ENCODE measurements at places on chromosomes 6 and 20. TPM values are rescaled to one million over a fixed set of nuclear protein-coding genes. Genes with fewer than 3 reads are reported as not detected.

- no peak for DNase-seq
These were observed 357.7 kb downstream of the PREX1 start for GRCh38 chr20:48470141-48470540.

GRCh38 chr20:5977223-5977622 lies 26.8 kb downstream of the MCM8 start:
- no peak for DNase-seq

DNA sequence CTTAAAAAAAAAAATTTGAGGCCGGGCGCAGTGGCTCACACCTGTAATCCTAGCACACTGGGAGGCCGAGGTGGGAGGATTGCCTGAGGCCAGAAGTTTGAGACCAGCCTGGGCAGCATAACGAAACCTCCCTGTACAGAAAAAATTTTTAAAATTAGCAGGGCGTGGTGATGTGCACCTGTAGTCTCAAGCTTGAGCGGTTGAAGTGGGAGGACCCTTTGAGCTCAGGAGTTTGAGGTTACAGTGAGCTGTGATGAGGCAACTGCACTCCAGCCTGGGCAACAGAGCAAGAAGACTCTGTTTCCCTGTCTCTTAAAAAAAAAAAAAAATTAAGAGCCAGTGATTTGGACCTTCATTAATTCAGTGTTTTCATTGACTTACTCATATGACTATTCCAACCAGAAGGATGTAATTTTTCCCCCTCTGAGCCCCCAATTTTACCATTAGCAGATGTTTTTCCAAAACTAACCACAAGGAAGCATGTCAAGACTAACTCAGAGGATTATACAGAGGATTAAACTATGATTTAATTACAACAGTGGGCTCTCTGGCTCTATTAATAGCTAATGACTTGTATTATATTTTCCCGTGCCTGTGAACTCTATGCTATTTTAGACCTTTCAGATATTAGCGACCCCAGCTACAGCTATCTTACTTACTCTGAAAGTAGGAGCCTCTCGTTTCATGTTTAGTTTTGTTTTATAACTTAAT lies 75.1 kb downstream of the ARID1B start:
- no peak for DNase-seq

GRCh38 chr20:20369250-20370093 lies 1.6 kb downstream of the INSM1 start:
- no peak for DNase-seq

- DNase-seq, result no peak
These were observed 188.6 kb upstream of the NT5E start for GRCh38 chr6:85261271-85261670.

DNA sequence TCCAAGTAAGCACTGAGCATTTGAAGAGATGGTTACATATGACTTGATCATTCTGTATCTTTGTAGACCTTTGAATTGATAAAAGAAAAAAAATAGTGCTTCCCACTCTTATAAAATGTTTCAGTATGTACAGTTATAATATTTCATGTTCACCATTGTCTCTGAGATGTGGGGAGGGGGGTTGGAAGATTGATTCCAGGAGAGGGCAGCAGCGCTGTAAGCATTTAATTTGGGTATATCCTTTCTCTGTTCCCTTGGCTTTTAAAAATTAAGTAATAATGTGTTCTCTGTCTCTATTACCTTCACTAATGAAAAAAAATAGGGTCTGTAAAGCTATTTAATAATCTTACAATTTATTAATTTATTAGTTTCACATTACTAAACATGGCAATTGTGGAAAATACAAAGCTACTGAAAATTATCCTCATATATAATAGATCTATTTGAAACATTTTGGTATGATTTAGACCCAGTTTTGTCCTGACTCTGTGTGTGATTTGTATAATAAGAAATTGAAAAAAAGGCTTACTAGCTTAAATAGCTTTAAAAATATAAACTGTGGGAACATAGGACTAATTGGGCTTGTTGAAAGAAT lies 341.2 kb downstream of the CDKAL1 start:
- no peak for DNase-seq

DNA sequence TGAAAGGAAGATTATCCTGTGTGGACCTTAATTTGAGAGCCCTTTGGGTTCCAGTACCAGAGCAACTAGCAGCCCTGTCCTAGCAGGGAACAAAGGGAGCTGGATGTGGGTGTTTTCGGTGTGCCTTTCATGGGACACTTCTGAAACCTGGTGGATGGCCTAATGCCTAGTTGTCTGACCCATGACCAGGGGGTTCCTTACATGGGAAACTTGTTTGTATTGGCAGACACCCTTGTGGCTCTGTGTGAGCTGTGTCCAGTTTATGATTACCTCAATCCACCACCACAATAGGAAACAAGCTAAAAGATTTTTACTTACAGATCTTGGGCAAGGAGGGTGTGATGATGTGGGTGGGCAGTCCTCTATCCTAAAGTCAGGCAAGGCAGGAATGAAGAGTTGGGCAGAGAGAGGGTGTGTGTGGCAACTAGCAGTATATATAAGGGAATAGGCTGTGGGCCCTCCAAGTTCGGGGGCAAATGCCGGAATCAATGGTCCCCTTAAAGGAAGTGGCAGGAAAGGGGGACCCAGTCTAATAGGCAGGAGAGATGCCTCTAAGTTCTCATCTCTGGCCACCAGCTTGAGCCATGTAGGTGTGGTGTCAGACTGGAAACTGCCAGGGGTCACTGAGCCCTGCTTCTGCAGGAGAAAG lies 264.6 kb downstream of the QKI start:
- DNase-seq, result no peak

GRCh38 chr6:155022721-155023120 lies 27.6 kb downstream of the TIAM2 start:
- DNase-seq, result no peak

DNA sequence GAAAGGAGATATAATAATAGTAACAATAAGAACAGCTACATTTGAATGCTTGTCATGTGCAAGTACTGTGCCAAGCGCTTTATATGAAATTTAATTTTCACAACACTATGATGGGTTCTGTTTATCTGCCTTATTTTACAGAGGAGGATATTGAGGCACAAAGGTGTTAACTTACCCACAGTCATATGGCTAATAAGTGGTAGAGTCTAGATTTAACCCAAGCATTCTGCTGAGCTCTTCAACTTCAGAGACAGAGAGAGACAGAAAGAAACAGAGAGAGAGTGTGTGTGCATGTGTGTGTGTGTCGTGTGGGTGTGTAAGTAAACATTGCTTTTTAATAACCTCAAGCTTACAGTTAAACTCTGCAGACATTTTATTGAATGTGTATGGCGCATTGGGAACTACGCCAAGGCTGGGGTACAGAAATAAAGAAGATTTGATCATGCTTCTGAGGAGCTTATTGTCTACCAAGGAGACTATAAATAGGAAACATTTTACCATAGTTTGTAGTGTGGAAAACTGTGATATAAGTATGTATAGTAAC lies 12.9 kb downstream of the TBPL1 start:
- DNase-seq, result no peak

- DNase-seq, result no peak
These were observed 1.4 kb downstream of the PLCB4 start for GRCh38 chr20:9070304-9070703.

DNA sequence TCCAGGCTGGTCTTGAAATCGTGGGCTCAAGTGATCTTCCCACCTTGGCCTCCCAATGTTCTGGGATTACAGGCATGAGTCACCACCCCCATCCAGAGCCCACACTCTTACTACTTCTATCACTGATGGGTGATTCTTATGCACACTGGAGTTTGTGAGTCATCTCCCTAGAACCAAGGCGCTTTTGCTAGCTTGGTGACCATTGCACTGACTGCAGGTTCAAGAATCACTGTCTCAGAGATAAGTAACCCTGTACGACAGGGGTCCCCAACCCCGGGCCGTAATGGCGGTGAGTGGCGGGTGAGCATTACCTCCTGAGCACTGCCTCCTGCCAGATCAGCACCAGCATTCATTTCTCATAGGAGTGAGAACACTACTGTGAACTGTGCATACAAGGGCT lies 118.8 kb downstream of the MAP3K7 start:
- no peak for DNase-seq

DNA sequence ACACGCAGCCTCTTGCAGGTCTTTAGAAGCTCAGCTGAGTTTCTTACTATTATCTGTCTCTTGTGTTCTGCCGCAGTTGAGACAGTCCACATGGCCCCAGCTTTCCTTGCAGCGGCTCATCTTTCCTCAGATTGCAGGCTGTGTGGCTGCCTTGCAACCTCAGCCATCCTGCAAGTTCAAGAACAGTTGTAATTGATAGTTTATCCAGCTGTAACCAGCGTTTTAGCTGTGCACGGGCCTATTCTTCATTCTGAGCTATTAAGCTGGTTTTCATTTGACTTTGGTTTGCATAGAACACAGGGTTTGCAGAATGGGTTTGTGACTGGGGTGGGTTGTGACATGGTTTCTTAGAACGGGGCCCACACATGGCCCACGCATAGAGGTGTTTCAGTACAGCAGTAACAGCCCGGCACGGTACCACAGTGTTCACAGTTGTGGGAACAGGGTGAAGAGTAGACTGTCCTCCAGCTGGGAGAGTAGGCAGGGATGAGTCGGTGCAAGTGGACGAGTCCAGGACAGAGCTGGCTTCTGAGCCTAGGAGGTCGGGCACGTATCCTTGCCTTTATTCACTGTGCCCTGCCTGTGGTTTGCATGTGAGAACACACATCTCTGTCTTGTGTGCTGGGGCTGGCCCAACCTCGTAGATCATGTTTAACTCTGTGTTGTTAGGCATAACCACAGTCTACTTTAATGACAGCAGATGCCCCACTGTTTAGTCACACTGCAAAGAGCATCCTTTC lies 89.2 kb downstream of the RPP40 start:
- DNase-seq, result no peak

- no peak for DNase-seq
These were observed 74.7 kb upstream of the MAFB start for GRCh38 chr20:40763646-40764295.

GRCh38 chr6:43171707-43172103 lies 636 bp downstream of the SRF start:
- no peak for DNase-seq

GRCh38 chr20:10476319-10476724 lies 41.2 kb downstream of the SLX4IP start:
- DNase-seq, result no peak

DNA sequence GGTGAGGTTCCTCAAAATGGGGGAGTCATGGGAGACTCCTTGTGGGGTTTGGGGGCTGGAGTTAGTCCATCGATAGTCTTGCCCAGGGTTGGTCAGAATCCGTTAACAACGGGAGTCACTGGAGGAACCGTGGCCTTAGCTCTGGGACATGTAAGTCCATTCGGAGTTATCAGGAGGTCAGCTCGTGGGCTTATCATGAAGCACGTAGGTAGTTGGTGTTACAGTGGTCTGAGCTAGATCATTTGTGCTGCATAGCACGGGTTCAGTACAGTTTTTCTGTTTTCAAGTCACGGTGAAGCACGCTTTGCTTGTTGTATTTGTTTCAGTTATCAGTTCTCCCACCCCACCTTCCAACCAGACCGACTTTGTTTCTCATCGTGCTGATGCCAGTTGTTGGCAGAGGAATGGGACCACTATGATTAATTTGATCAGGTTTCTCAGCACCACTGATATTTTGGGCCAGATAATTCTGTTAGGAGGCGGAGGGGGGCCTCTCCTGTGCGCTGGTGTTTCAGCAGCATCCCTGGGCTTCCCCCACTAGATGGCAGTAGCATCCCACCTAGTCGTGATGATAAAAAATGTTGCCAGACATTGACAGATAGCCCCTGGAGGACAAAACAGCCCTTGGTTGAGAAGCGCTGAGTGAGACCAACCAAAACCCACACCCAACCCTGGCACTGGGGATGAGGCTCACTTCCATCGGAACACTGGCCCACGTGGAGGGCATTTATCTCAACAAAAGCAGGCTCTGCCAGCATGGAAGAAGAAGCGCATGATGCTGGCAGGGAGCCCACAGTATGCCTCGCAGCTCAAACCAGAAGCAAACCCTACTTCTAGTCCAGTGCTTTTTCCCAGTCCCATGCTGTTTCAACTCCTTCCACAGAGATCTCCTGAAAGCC lies 2.2 kb upstream of the APMAP start:
- DNase-seq, result no peak

DNA sequence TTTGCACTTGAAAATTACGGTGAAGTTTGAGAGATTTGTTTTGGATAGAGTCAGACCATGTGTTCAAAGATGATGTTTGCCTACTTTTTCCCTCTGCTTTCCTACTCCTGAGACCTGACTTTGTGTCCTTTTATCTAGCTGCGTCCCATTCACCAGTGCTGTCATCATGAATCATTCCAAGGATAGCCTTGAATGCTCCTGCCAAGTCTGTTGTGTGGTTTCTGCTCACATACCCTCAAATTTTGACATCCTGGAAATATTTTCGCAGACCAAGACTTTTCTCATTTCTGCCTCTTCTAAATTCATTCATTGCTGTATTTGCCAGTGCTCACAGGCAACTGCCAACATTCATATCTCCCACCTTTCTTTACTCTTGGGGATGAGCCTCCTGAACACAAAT lies 175.9 kb upstream of the SCGN start:
- no peak for DNase-seq

DNA sequence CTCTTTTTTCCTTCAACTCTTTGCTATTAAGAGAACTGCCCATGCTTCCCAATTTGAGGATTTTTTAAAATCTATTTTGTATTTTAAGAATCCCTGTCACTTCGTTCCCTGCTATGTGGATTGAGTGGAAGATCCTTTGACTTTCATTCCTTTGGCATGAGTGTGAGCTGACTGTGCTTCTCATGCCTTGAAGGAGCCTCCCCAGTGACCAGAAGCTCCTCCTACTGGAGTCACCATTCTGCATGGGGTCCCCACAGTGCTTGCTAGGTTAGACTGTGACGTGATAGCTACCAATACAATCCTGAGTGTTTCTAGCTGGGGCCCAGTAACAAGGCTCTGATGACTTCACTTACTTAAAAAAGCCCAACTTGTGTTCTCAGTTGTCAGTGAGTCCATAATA lies 104.4 kb upstream of the LAMP5 start:
- no peak for DNase-seq

HAO1 gene
- total RNA-seq, result not detected

BNIP5 gene
- total RNA-seq, result not detected

PLCB4 gene
- total RNA-seq, result 1.1 TPM

CYB5R4 gene
- total RNA-seq, result 9.9 TPM

PPP2R5D gene
- 33.3 TPM for total RNA-seq

HLA-DMA gene
- 36.4 TPM for total RNA-seq

SLC2A10 gene
- total RNA-seq, result 4.1 TPM
